Stimulated activated CD4-positive, alpha-beta T cell treated with anti-CD3 and anti-CD28 coated beads, Interleukin-4, amount 100 ng/mL, for 1 hour (primary cell): ENCODE measurements at places on chromosomes 16 and 17.

- no peak for DNase-seq
Measured at GRCh38 chr17:38569701-38570512, 35.8 kb downstream of the SRCIN1 start.

GRCh38 chr16:53629607-53630312 is 73.9 kb downstream of the RPGRIP1L start:
- DNase-seq = no peak

DNA sequence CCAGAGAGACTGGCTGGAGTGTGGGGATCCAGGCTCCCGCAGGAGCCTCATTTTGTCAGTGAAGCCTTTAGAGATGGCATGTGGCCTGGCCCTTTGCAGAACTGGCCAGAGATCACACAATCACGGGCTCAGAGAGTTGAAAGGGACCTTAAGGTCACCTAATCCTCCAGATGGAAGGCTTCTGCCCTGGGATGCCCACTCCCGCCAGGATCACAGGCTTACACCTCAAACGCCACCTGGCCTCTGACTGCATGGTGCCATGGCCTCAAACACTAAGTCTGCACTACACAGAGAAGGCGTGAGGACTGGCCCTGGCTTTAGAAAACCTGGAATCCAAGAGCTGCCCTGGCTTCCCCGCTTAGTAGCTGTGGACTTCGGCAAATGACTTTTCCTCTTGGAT is 306.8 kb upstream of the CCL2 start:
- no peak for DNase-seq

DNA sequence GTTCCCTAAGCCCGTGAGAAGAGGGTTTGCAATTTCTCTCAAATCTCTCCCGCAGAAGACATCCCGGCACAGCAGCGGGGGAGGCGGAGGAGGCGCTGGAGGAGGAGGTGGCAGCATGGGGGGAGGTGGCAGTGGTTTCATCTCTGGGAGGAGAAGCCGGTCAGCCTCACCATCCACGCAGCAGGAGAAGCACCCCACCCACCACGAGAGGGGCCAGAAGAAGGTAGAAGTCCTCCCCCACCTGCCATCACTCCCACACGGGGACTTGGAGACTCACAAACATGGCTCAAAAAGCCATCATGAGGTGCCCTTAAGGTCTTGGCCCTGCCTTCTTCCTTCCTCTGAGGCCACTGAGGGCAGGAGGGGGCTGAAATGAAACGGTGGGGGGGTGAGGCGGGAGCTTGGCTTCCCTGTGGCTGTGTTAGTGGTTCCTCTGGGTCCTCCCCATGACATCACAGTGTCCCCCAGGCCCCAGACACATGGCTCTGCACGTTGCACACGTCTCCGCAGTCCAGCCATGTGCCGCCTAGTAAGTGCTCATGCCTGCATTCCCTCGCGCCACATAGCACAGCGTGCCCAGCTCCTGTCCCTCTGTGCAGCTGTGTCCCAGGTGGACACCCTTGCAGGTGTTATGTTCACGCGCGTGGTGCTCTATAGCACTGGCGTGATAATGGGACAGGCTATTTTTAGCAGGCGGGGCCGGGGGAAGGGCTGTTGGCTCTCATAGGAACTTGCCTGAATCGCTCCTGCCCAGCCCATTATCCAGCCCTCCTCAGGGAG is 6.9 kb downstream of the MLLT6 start:
- no peak for DNase-seq
